Activated gamma-delta T cell treated with Interleukin-2 at 50 U/mL for 16 hours (primary cell): ENCODE measurements at places on chromosomes 4 and X.

DNA sequence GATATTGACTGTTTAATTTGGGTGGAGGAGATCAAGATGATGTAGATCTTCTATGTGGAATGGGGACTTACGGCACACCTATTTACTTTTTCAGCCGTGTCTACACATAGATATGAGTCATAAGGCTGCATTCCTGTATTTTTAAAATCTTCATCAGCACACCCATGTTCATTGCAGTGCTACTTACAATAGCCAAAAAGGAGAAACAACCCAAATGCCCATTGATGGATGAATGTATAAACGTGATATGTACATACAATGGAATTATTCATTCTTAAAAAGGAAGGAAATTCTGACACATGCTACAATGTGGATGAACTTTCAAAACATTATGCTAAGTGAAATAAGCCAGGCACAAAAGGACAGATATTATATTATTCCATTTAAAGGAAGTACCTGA, 98.6 kb downstream of the AASDH start:
- no peak for DNase-seq

DNA sequence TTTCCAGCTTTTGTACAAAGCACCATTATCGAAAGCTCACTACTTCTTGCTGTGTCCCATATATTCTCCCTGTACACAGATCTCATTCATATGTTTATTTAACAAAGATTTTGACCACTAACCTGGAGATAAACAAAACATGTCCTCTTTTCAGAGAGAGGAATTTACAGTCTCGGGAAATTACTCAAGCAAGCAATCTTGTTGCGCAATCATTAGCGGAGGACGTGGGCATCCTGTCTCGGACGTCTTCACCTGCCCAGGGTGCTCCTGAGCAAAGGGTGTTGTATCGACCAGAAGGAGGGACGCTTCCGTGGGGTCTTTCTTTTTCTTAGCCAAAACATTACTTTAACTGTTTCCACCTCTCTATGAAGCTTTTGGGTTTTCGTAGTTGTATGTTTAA, 66.5 kb upstream of the CLCN4 start:
- DNase-seq, result no peak

- no peak for DNase-seq
Measured at GRCh38 chr4:188992706-188993105, 853.5 kb downstream of the TRIML1 start.

- DNase-seq, result no peak
Measured at GRCh38 chr4:107442538-107443111, 277.4 kb downstream of the PAPSS1 start.

GRCh38 chr4:145203410-145203809, 23.0 kb upstream of the OTUD4 start:
- DNase-seq, result no peak

DNA sequence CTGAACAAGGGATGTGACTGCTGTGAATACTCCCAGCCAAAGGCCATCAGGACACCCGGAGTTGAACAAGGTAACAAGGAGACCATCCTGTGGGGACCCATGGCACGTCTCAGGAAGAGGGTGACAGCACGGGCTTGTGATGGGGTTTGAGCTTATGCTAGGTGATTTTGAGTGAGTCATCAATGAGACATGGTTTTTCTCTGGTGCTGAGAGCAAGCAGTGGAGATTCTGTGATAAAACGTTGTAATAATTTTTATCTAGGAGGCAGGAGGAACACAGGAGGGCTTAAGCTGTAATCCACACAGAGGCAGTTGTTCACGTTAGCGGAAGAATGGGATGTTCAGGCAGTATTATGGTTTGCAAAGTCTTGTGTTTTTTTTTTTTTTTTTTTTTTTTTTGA, 36.0 kb downstream of the TRIML1 start:
- no peak for DNase-seq
